ENCODE measurements at places on chromosomes 2 and 18.

DNA sequence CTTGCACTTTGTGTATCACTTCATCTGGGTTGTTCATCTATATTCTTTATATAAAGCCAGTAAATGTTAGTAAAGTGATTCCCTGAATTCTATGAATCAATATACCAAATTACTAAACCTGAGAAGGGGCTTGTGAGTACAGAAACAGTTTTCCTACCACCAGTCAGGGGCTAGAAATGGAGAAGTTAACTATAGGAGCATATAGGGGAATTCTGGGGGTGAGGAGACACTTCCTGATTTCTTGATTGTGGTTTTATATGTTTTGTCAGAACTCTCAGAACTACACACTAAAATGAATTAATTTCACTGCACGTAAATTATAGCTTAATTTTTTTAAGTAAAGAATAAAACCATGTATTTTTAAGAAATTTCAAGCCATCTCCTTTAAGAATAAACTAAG is 93.7 kb downstream of the SESTD1 start:
- DNase-seq, result no peak

- no peak for DNase-seq
Measured at GRCh38 chr2:126796931-126797621, 101.6 kb upstream of the TEX51 start.

DNA sequence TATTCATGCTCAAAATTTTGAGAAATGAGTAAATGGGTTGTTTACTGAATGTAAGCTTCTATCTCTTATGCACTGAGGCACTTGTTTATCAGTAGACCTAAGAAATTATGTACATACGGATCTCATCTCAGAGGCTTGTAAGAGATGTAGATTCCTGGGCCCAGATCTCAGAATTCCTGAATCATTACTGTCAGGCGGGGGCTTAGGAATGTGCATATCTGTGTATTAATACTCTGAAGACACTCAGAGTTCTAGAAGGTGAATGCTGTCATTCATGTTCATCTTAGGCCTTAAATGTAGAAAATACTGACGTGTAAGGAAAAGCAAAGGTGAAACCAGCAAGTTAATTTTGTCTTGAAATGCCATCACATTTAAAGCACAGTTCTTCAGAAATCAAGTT is 169.6 kb downstream of the FMNL2 start:
- no peak for DNase-seq

- DNase-seq, result no peak
Measured at GRCh38 chr2:237194906-237195305, 109.2 kb downstream of the COPS8 start.

DNA sequence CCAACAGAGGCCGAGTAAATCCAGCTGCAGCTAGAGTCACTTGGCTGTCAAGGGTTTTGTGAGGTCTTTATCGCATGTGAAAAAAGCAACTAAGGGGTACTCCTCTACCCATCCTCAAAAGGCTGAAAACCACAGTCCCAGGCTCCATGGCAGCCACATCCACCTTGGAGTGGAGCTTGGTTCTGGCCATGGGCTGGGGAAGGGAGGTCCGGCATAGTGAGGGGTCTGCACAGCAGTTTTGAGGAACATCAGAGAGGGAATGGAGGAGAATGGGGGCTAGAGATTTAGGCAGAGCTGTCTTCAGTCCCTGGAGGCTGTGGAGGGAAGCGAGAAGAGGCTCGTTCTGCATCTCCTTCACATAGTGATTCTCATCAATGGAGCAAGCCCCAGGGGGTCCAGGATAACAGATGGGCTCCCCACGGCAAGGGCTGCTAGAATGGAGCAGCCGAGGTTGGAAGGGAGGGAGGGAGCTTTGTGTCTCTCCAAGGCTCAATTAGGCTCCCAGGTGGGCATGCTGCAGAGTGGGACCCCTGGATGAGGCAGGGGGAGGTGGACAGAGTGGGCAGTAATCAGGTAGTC is 21.0 kb downstream of the MROH2A start:
- DNase-seq, result peak; percentile 30

DNA sequence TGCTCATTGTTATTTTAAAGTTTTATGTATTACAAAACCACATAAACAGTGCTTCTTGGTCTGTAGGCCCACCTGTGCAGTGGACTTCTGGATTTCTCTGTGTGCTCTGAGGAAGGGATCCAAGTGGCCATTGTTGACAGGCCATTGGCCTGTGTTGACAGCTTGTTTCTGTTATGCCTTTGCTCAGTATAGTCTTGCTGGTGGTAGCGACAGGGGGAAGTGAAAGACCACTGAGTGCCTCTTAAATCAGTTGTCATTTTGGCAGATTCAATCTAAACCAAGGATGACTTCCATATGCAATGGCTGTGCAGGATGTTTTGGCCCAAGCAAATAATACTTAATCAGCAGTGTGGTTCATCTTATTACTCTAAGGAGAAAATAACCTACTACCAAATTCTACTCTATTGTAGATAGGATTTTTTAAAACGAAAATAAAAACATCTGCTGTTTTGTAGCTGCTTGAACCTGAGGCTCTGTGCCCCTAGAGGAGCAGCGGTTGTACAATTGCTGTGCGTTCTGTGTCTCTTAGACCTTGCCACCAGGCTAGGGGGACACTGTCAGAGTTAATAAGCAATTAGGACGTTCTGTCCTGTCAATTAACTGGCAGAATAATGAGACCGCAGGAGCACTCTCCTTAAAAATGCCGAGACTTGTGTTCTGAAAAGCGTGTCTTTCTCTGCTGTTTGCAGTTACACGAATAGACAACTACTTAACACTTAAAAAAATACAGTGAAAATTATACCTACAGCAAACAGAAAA is 108.2 kb downstream of the RHBDD1 start:
- no peak for DNase-seq
